Inflammatory macrophage treated with lipopolysaccharide for 4 hours (primary cell): ENCODE measurements at places on chromosomes 4 and X.
A peak's percentile ranks its signal among the peaks of the same experiment; 100 is the strongest.

- DNase-seq = no peak
Measured at GRCh38 chr4:123068081-123068480, 145.7 kb upstream of the NUDT6 start.

DNA sequence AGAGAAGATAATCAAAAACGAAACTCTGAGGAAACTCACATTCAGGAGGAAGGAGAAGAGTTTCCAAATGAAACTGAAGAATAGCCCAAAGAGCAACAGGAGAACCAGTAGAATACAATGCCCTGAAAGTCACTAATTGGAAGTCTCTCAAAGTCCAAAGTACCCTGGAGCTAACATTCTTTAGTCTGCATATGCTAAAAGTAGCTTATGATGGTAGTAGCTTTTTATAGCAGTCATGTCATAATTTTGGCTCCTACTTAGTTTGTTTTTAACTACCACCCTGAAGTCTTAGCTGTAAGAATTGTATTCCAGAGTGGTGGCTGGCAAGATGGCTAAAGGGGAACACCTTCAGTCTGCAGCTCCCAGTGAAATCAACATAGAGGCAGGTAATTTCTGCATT, 100.3 kb upstream of the FGF16 start:
- no peak for DNase-seq

DNA sequence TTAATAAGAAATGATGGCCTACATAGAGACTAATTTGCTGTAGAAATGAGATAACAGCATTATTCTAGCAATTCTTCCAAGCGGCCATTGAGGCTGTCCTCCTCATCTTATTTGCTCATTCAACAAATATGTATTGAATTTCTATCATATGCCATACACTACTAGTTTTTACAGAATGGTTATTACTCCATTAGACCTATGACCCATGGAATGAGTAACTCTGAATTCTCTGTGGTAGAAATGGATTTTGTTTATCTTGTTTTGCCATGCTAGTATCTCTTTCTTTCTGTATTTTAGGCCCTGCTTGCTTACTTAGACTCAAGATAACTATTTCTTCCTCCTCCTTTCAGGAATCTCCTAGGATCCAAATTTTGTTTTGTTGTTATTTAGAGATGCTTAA, 103.5 kb downstream of the RPA4 start:
- DNase-seq = no peak

GRCh38 chr4:86855572-86855971, 6.4 kb upstream of the SLC10A6 start:
- no peak for DNase-seq

DNA sequence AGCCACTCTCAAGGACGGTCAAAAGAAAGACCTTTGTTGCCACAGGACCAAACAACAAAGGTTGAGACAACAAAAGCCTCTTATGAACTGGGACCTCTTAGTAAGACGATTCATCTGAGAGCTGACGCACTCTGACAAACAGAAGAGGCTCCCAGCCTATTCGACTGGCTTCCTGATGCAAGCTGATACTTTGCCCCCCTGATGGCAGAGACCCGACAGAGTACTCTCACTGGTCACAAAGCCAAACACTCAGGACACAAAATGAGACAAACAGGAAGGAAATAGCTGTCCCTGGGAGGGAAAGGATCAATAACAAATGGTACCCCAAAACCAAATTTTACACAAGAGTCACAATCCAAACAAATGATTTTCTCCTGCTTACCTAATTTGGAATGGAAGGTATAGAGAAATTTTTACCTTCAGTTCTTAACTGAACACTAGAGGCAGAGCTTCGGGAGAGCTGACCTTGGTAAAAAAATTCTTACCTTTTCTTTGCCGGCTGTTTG, 75.2 kb upstream of the PLAC8 start:
- DNase-seq = no peak

DNA sequence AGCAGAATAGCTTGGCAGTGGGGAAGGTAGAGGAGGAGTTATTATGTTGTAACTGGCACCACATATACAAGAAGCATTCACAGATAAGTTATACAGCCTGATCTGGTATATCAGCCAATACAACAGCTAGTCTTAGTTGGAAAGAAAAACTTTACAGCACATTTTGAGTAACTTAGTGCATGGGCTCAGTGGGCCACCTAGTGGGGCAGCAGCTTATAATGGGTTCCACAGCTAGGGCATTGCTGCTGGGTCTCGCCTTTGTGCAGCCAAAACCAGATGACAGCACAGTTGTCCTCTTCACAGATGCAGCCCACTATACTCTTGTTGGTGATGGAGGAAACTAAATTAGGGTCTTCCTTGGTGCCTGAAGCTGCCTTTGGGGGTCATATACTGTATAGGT, 448.1 kb upstream of the RASGEF1B start:
- no peak for DNase-seq

DNA sequence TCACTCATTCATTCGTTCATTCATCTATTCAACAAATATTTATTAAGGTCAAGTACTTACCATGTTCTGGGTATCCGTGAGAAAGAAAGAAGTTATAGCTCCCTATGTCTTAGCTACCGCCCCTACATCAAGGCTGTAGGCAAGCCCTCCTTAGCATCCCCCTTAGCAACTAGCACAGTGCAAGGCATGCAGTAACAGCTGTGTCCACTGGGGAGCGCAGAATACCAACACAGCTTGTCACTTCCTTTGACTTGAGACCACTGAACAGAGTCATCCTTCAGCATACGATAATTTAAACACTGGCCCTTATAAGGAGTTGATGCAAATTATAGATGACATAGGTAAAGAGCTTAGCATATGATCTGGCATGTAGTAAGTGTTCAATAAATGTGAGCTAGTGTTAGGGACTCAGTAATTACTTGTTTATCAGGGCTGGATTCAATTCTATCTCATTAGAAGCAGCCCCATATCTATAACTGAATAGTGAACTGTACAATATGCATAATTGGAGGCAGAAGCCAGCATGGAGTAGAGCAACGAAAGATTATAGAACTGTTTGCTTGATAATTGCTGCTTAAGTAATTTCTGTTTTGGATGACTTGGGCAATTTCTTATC, 8.7 kb downstream of the KIAA1210 start:
- peak; percentile 31 for DNase-seq

DNA sequence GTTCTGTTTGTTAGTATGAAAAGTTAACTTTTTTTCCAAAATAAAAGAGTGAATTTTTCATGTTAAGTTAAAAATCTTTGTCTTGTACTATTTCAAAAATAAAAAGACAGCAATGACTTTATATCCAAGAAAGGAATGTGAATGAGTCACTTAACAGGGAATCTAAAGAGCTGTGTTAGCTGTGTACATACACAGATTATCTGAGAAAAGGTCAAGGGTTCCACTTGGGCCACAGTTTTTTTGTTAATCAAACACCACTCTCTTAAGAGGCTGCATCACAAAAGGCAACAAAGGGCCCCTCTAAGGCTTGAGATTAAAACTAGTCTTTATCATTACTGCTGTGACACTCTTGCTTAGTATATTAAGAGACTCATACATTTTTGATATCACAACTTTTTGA, 82.1 kb downstream of the FIP1L1 start:
- DNase-seq = no peak
